ENCODE measurements at places on chromosomes 6 and 20.

GRCh38 chr20:49384437-49385434 is 97.7 kb downstream of the KCNB1 start:
- peak; percentile 91 for DNase-seq

DNA sequence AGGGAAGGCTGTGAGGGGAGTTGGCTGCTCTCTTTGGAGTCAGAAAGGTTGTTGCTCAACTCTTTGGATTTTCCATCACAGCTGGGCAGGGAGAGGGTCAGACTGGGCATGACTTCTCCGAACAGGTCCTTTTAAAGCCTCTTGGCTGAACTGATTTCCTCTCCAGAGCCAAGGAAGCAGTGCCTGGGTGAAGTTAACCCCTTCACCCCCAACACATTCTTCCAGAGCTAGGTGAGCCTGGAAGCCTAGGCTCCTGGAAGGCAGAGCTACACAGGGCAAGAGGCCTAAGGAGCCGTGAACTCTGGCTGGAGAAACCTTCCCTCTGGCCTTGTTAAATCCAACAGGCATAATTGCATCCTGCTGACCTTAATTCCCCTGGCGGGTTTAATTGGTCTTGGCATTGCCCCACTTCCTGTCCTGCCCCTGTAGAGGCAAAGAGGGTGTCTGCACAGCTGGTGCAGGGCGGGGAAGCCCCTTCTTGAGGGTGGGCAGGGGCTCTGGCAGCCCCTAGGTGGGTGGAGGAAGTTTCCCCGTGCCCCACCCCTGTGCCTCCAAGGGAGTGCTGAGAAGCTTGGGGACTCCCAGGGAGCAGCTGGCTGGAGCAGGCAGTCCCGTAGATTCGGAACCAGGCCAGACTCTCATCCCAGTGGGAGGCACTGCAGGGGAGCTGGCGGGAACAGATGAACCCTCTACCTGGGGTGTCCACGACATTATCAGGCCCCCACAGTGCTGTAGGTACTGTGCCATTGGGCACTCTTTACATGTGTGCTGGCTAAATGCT is 3.6 kb upstream of the MYLK2 start:
- no peak for DNase-seq

GRCh38 chr20:10137533-10137932 is 81.1 kb upstream of the SNAP25 start:
- DNase-seq = no peak

DNA sequence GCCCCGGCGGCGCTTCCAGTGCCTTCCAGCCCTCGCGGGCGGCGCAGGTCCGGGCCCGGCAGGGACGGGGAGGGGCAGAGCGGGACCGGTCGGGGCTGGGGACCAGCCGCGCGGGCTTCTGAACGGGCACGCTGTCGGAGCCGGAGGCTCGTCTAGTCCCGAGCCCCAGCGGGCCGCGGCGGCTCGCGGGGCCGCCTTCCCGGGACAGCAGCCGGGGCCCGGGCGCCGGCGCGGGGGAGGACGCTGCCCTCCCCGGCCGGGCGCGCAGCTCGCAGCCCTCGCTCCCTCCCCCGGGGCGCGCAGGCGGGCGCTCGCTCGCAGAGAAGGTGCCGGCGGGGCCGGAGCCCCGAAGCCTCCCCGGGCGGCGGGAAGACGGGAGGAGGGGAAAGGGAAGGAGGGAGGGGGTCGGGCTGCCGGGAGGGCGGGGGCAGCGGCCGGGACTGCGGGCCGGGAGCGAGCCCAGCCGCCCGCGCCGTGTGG is 696 bp upstream of the SIRPA start:
- peak; percentile 60 for DNase-seq

GRCh38 chr6:169838346-169839028 is 87.1 kb downstream of the ERMARD start:
- no peak for DNase-seq
